ENCODE measurements at places on chromosomes 7 and 10.

- DNase-seq, result no peak
These were observed 96.1 kb downstream of the SNX10 start for GRCh38 chr7:26387731-26388130.

DNA sequence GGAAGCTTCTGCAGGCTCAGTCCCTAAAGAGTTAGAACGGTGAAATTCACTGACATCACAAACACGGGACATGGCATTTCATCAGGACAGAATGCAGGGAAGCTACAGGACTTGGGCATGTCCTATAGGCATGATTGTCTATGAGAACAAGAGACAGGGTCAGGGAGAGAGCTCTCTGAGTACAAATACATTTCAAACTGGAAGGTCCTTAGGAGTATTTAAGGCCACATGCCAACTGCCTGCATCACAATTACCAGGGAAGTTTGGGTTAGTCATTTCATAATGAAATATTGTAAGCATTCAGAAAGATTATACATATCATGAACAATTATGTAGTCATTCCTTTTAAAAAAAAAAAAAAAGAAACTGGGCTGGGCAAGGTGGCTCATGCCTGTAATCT, 71.3 kb downstream of the CREB3L2 start:
- DNase-seq, result no peak

DNA sequence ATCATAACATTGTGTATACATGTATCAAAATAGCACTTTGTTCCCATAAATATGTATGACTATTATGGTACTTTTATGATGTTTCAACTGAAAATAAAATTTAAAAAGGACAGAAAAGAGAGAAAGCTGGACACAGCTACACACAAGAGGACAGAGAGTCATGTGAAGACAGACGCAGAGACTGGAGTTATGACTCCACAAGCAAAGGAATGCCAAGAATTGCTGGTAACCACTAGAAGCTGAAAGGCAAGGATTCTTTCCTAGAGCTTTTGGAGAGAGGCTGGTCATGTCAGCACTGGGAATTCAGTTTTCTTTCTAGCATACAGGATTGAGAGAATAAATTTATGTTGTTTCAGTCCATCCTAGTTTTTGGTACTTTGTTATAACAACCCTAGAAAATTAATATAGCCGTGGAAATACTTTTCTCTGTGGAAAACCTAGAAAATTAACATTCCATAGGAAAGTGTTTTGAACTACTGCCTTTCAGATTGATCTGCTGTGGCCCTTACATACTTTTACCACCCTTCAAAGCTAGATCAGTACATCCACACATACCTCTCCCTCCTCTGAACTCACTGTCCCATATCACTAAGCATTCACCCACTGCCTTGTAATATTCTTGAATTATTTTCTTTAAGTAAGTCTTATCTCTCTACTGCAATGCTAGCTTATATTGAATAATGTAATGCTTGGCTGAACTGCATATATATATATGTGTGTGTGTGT, 575.3 kb downstream of the IPMK start:
- no peak for DNase-seq

DNA sequence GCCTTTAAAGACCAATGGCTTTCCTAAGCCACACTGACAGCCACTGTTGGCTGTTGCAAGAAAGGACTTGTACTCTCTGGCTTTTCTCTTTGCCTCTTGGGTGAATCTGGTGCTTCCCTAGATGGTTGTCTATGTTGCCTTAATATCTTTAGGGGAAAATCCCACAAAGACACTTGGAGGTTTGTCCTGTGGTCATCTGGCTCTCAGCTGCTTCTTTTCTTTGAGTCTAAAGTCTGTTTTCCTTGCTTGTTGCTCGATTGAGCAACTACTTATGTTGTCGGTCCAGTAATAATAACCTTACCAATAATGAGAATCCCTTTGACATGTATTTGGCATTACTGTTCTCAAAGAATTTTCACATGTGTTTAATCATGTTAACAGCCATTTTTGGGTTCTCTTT, 537.6 kb downstream of the LRMDA start:
- DNase-seq, result no peak

DNA sequence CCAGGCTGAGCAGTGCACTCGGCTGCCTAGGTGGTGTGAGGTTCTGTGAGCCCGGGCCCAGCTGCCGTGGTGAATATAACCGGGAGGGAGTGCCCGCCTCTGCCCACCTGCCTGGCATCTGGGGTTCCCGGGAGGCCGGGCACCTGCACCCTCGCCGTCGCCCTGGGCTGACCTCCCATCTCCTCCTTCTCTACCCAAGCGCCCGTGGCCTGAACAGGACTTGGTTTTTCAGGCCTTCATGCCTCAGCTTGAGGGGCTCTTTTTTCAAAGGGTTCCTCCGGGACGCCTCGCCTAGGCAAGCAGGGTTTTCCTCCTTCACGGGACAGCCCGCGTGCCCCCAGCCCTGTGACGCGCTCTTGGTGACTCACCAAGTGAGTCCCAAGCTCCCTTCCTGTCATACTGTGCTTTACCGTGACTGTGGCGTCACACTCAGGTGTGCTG, 9.9 kb downstream of the INPP5A start:
- no peak for DNase-seq

GRCh38 chr7:129282865-129283264, 58.0 kb downstream of the AHCYL2 start:
- DNase-seq, result no peak

- DNase-seq, result no peak
These were observed 40.7 kb upstream of the DMBT1 start for GRCh38 chr10:122519873-122520272.

- no peak for DNase-seq
These were observed 52.6 kb upstream of the PCBD1 start for GRCh38 chr10:70940834-70941568.

DNA sequence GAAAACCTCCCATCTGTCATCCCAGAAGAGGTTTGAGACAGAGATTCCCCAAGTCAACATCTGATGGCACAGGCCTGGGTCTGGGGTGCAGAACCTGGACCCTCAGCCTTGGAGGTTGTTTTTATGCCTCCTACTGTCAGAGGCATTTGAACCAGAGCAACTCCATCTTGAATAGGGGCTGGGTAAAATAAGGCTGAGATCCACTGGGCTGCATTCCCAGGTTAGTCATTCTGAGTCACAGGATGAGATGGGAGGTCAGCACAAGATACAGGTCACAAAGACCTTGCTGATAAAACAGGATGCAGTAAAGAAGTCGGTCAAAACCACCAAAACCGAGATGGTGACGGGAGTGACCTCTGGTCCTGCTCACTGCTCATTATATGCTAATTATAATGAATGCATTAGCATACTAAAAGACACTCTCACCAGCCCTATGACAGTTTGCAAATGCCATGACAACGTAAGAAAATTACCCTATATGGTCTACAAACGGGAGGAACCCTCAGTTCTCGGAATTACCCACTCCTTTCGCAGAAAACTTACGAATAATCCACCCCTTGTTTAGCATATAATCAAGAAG, 92.0 kb downstream of the ITGA8 start:
- no peak for DNase-seq

DNA sequence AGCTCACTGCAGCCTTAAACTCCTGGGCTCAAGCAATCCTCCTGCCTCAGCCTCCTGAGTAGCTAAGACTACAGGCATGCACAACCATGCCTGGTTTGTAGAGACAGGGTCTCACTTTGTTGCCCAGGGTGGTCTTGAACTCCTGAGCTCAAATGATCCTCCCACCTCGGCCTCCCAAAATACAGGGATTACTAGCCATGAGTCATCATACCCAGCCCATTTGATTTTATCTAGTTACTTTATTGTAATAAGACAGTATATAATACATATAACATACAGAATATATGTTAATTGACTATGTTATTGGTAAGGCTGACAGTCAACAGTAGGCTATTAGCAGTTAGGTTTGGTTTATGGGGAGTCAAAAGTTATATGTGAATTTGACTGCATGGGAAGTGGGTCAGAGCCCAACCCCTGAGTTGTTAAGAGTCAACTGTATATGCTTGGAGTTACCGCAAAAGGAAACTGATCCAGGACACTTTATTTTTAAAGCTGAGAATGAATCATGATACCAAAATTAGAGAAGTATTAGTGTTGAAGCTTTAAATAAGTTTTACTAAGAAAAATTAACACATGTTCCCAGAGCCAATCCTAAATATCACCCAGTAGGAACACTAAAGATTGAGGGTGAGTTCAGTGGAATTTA, 20.7 kb upstream of the KMT2E start:
- no peak for DNase-seq

DNA sequence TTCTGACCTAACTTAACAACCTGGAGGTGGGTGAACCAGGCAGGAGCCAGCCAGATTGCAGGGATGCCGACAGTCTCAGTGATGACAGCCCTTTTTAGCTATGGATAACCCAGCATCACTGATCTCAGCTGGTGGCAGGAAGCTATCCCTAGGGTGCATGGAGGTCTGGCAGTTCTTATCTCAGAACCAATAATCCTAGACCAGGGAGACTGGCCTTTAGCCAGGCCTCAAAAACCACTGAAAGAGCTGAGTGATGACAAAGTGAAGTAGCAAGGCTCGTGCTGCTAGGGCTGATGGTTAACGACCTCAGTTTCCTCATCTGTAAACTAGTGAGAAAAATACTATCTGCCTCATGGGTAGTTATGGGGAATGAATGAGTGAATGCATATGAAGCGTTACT, 112.5 kb downstream of the RALA start:
- no peak for DNase-seq

GRCh38 chr7:117126676-117127075, 173.4 kb downstream of the ST7 start:
- DNase-seq, result no peak

- no peak for DNase-seq
These were observed 113.7 kb downstream of the ARL4A start for GRCh38 chr7:12801107-12801506.

- no peak for DNase-seq
These were observed 75.8 kb upstream of the ETV1 start for GRCh38 chr7:14065286-14065685.

GRCh38 chr7:20539201-20539600, 76.3 kb upstream of the ABCB5 start:
- no peak for DNase-seq

DNA sequence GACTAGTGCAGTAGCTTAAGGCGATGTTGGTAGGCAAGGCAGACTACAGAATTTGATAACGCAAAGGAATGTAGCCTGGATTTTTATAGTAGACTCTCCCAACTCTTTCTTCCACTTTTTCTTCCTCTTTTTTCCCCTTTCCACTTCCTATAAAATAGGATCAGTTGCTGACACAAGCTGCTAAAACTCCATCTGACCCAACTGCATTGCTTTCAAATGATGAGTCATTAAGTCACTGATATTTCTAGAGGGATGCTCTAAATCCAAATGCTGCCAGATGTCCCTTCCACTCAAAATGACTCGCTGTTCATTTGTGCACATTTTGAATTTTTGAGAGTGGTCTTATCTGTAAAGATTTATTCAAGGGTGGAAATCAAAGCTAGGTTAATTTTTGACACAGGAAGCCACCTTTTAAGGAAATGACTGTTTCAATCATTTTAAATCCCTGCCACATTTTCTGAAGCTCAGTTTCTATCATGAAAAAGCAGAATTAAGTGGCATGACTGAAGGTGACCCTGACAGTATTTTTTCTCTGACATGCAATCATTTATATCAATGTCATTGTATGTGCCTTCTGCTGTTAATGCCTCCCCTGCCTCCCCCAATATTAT, 25.8 kb upstream of the SFMBT2 start:
- DNase-seq, result no peak

GRCh38 chr10:12529976-12530375, 180.6 kb downstream of the CAMK1D start:
- DNase-seq, result no peak

- DNase-seq, result no peak
These were observed 607.1 kb upstream of the FOXK1 start for GRCh38 chr7:4074994-4075393.

DNA sequence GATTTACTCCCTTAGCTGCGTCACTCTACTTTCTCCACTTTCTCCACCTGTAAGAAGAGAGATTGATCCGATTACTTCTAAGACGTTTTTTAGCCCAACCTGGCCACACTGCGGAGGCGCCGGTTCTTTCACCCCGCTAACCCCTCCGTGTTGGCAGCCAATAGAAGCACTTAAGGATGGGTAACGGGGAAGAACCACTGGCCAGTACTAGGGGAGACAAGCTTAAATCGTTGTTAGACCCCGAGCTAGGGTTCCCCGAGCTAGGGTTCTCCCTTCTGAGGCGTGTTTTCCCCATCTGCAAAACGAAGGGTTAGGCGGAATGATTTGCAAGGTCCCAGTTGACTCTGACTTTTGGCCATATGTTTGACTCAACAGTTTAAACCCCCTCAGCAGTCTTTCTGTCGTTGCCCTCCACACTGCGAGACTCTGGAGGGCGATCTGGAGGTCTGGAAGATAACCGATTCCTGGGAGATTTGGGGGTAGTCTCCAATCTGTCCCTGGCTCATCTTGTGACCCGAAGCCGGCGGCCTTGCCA, 644 bp downstream of the UMAD1 start:
- no peak for DNase-seq

DNA sequence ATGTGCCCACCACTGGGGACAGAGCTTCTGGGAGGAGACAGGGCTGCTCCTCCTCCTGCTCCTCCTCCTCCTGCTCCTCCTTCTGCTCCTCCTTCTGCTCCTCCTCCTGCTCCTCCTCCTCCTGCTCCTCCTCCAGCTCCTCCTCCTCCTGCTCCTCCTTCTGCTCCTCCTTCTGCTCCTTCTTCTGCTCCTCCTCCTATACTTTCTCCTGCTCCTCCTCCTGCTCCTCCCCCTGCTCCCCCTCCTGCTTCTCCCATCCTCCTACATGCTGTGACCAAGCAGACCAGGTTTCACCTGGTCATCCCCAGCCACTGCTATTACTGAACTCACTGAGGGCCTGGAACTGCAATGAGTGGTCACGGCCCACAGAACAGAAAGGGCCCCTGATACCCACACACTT, 154.0 kb upstream of the PPP2R2D start:
- no peak for DNase-seq

- no peak for DNase-seq
These were observed 99.9 kb downstream of the LRRN3 start for GRCh38 chr7:111190804-111191203.

GRCh38 chr10:13003759-13004158, 2.2 kb upstream of the CCDC3 start:
- DNase-seq, result no peak

Measured in 8988T (cell line).